SK-MEL-5 (cell line): ENCODE measurements at places on chromosomes 12 and 14. TPM values are rescaled to one million over a fixed set of nuclear protein-coding genes. Genes with fewer than 3 reads are reported as not detected.

SLC25A47 gene
- total RNA-seq: 0.29 TPM in 1 of 2 replicates, not detected in the other

SLC6A12 gene
- 1.4 and 1.6 TPM in 2 replicates for total RNA-seq

KLRB1 gene
- total RNA-seq: not detected in 2 replicates

DNA sequence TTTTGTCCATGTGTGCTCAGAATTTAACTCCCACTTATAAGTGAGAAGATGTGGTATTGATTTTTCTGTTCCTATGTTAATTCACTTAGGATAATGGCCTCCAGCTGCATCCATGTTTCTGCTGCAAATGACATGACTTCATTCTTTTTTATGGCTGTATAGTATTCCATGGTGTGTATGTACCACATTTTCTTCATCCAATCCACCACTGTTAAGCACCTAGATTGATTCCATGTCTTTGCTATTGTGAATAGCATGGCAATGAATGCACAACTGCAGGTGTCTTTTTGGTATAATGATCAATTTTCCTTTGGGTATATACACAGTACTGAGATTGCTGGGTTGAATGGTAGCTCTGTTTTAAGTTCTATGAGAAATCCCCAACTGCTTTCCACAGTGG lies 657.7 kb downstream of the ETNK1 start:
- DNase-seq: no peak

- peak; percentile 74 for DNase-seq
Observed at GRCh38 chr14:76386944-76387782, 11.2 kb downstream of the ESRRB start.

DNA sequence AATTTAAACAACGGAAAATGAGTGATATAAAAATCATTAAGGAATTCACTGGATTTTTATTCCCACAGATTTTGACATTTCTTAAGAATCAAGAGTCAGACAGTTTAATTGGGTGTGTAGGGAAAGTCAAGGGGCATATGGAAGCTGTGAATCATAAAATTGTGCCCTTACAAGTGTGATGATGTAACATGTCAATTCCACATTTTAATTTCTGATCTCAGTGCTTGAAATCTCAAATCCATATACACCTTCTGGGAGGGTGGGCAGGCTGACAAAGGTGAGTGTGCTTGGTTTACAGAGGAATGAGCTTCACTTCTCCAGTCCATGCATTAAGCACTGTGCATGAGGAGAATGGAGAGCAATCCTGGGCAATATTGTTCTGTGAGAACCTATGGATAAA lies 1.0 kb upstream of the KRT6A start:
- DNase-seq: no peak
